ENCODE measurements at places on chromosomes 7 and 10.

DNA sequence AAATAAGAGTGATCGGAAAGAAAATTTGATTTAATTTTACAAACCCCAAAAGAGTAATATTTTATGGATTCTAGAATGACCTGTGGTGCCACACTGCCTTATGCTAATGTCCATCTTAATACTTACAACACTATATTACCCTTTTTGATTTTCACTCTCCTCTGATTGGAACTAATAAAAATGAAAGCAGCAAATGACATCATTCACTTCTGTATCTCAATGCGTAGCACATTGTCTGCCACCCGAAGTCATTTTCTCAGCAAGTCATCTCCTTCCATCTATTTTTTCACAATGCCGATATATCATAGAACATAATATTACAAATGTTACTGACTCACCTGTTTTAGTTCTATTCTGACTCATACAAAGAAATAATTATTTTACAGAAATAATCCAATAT, 127.5 kb upstream of the PCLO start:
- no peak for DNase-seq

- no peak for DNase-seq
Observed at GRCh38 chr10:95789902-95790301, 33.9 kb downstream of the ENTPD1 start.

DNA sequence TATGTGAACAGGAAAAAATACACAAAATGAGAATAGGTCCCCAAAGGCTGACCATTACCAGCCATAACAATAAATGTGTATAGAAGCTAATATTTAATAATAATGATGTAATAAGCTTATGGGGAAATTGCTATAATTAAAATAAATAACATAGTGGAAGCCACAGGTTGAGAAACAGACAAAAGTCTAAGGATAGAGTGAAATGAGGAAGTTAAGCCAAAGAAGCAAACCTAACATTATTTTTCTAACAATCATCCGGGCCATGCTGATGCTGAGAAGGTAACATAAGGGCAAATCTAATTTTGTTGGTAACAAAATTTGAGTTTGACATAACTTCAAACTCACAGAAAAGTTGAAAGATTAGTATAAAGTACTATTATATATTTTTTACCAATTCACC, 115.9 kb downstream of the MICU1 start:
- no peak for DNase-seq

GRCh38 chr7:43888993-43889945, 17.1 kb downstream of the URGCP start:
- no peak for DNase-seq

GRCh38 chr7:143735962-143736361, 21.5 kb downstream of the CTAGE6 start:
- no peak for DNase-seq

- peak; percentile 78 for DNase-seq
Observed at GRCh38 chr7:1939434-1940401, 269.6 kb downstream of the ELFN1 start.

GRCh38 chr10:24706479-24707118, 17.1 kb downstream of the ARHGAP21 start:
- DNase-seq = no peak

GRCh38 chr10:77964811-77965210, 38.3 kb upstream of the DLG5 start:
- no peak for DNase-seq

DNA sequence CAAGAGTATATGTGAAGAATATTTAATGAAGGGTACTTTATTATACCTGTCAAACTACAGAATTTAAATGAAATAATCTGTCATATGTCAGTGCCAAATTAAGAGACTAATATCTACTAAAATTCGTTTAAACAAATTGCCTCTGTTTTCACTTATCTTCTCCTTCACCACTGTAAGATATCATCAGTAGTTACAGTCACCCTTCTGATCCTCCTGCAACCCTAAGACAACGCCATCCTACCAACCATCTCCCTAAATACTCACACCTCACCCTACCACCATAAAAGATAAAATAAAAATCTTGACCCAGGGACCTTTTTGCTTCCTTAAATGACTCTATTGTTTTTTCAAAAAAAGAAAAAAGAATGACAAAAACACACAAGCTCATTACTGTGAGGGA, 20.8 kb downstream of the EZH2 start:
- no peak for DNase-seq

DNA sequence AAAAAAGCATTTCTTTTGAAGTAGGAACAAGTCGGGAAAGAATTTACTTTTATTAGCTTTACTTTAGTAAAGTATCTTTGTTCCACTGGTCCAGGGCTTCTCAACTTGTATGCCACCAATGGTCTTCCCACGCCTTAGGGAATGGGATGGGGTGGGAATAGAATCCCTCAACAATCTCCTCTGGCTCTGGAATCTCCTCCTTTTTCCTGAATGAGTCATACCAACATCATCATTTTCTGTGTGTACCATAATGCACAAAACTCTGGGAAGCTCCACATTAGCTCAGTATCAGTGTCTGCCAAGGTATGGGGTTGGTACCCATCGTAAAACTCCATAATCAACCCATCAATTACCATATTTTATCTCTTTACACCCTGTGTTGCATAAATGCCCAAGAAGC, 159.4 kb upstream of the BMPER start:
- no peak for DNase-seq

All from activated CD8-positive, alpha-beta memory T cell treated with anti-CD3 and anti-CD28 coated beads for 24 hours (primary cell).